Stimulated activated memory B cell treated with anti-CD40 and anti-IgM and Interleukin-4, amounts not matched to agents 10 μg/mL and 1 μg/mL and 100 μg/mL, for 72 hours (primary cell): ENCODE measurements at places on chromosomes 3 and 15.

- no peak for ATAC-seq
These were observed 270.8 kb upstream of the LRRFIP2 start for GRCh38 chr3:37445163-37445562.

DNA sequence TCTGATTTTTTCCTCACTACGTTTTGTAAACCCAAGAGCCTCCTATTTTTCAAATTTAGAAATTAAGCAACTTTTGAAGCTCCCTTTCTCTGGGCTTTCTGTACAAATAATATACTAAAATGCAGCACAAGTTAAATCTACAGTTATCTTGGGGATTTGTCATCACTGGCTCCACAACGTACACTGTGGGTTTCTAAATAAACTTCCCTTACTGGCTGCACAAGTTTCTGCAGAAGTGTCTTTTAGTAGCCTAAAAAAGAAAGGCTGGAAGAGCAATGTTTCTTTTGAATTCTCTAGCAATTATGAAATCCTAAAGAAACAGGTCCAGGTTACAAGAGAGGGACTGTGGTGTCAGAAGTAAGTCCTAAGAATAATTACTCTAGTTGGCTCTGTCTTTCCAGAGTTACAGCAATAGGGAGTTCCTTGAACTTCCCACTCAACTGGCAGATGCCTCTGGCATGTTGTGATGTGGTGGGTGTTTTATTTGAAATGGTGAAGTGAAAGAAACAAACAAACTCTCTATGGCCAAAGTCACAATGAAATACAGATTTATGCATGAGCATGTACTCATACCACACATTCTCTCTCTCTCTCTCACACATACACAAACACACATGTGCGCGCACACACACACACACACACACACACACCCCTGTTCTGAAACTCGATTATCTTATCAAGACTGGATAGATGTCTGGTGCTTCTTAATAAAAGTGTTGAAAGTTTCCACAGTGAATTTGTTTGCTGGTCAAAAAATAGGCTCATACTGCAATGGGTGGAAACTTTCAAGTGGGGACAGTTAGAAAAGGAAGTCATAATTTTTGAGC lies 198.2 kb downstream of the SSR3 start:
- ATAC-seq, result no peak

DNA sequence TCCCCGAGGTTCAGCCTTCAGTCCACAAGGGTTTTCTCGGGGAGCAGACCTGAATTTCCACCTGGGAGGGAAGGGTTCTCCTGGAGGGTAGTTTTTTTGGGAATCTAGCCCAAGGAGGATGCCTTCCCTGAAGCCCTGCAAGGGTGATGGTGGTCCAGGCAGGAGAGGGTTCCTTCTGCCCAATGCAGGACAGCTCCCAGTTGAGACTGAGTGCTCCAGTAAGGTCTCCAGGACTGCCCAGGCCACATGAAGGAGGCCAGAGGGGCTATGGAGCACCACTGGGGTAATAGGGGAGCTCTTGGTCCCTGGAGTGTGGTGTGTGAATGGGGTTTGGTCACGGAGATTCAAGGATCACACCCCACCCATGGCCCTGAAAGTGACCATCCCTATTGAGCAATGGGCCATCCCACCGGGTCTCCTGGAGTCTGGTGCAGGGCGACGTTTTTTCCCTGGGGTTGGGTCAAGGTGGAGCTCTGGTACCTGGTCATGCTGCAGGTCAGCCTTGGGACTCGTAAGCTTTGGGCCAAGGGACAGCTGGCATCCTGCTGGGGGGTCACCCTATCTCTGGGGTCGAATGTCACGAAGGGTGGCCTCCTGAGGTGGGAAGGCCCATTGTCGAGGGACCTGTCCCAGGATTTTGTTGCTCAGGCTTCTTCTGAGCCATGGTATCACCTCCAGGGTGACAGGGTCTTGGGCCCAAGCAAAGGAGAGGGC lies 196.5 kb downstream of the UBE3A start:
- ATAC-seq, result no peak

DNA sequence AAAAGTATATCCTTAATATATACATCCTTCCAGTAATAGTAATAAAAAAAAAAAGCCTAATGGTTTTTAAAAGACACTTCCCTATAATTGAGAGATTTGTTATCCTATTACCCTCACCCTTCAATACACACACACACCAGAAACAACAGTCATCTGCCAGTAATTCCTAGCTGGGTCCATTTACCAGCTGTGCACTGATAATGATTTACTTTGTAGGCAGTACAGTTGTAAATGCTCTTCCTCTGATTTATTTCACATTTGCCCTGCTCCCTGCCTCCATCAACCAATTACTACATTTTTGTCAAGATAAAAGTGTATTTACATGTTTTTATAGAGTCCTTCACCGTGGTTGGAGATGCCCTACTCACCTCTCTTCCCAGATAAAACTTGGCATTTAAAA lies 12.4 kb downstream of the TPM1 start:
- ATAC-seq, result no peak

- no peak for ATAC-seq
These were observed 125.0 kb upstream of the PLXNA1 start for GRCh38 chr3:126857928-126858327.

DNA sequence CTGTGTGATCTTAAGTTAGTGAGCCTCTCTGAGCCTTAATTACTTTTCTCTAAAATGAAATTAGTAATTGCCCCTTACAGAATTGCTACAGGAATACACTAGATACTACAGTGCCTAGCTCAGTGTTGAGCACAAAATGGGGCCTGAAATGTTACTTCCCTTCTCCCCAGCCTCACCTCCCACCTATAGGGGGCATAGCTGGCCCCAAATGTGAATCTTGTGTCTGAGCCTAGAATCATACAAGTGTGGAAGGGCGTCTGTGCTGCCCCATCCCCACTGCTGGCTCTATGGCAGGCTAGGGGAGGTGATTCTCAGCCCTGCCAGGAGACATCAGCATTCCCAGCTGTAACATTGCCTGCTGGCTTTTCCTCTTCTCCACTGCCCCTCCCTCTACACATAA lies 42.7 kb downstream of the IFT122 start:
- ATAC-seq, result no peak

- no peak for ATAC-seq
These were observed 267.9 kb downstream of the PDCD6IP start for GRCh38 chr3:34066328-34066727.

GRCh38 chr15:48541341-48542278 lies 103.9 kb downstream of the FBN1 start:
- no peak for ATAC-seq

DNA sequence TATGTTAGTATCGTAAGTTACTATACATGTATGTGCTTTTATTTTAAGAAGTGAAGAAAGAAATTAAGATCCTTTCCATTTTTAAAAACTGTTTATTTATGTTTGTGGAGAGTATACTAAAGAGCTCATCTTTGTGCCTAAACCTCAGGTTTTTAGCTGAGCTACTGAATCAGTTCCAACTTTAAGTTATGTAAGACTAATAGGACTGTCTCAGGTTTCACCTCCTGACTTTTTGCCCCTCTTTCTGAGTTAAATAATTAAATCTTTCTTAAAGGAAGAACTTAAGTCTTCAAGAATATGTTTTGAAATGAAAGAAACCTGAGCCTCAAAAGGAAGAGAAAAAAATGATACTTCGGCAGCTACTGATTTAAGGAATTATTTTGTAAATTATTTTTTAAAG lies 2.6 kb downstream of the SLMAP start:
- ATAC-seq, result no peak

DNA sequence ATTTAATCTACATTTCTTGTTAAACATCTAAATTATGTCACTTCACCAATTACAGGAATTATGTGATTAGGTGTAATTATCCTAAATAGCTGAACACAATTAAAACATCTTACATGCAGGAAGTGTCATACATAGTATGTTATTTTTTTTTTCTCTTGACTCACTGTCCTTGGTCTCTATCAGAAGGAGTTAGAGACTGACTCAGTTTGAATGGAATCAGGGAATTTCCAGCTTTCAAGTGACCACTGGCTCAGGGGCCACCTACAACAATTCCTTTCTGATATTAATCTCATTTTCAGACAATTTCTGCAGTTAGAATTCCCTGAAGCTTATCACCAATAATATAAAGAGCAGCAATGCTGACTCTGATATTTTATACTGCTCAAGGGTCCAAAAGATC lies 400.7 kb downstream of the ROBO1 start:
- ATAC-seq, result no peak

GRCh38 chr3:99434190-99434589 lies 204.2 kb upstream of the COL8A1 start:
- ATAC-seq, result no peak

- ATAC-seq, result no peak
These were observed 2.5 kb downstream of the SLC22A13 start for GRCh38 chr3:38268087-38268486.

- no peak for ATAC-seq
These were observed 97.2 kb upstream of the FLNB start for GRCh38 chr3:57910990-57911389.

GRCh38 chr3:194105292-194105691 lies 30.7 kb upstream of the HES1 start:
- no peak for ATAC-seq

DNA sequence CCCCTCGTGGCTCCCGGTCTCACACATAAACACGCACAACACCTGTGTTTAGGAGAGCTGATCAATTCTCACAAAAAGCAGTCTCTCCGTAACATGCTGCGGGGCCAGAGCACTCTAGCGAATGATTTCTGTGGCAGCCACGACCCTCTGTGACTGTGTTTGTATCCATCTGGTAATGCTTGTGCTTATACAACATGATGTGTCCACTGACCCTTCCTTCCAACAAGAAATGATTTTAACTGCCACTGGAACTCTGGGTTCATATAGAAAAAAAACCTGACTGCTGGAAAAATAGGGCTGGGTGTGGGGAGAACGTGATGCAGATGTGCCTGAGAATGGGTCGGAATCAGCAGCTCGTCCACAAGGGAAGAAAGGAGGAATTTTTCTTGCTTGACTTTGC lies 410.2 kb downstream of the GAP43 start:
- ATAC-seq, result no peak

GRCh38 chr15:39227001-39227400 lies 353.9 kb upstream of the THBS1 start:
- ATAC-seq, result no peak

GRCh38 chr3:189517981-189518380 lies 113.2 kb upstream of the TP63 start:
- ATAC-seq, result no peak

GRCh38 chr15:35717721-35718120 lies 171.8 kb upstream of the DPH6 start:
- ATAC-seq, result no peak

- ATAC-seq, result no peak
These were observed 74.6 kb upstream of the PSMD6 start for GRCh38 chr3:64097920-64098319.

- no peak for ATAC-seq
These were observed 401.5 kb downstream of the ZBTB20 start for GRCh38 chr3:114745322-114746240.

- ATAC-seq, result no peak
These were observed 171.6 kb upstream of the MITF start for GRCh38 chr3:69567710-69568052.

DNA sequence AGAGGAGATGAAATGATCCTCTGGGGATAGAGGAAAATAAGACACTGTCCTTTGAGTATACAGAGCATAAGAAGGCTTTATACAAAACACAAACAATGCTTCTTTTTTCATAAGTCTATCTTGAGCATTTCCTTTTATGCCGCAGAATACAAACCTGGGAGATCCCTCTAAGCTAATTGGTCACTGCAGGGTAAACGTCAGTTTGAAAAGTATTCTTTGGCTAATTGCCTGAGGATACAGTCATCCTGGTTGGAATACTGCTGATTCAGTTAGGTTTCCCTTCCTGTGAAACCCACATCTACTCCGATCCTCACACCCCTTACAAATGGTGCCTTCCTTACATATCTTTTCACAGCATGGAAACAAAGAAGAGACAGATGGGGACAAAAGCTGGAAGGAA lies 10.6 kb downstream of the WNT5A start:
- no peak for ATAC-seq

DNA sequence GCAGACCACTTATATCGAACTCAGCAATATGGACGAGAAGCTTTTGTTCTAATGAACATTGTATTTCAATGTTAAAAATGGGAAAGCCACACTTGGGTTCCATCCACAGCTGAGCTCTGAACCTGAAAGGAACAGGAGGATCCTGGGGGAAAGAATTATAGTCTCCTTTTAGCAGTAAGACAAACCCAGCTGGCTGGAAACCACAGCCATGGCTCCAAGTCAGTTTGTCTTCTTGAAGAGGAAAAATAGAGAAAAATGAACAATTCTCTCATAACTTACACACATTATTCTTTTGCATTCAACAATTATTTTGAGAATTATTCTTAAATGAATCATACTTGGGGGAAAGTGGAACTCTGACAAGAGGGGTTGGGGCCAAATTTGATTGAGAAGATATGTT lies 149.2 kb upstream of the VEPH1 start:
- no peak for ATAC-seq

- no peak for ATAC-seq
These were observed 23.7 kb upstream of the GPD1L start for GRCh38 chr3:32082721-32083120.

DNA sequence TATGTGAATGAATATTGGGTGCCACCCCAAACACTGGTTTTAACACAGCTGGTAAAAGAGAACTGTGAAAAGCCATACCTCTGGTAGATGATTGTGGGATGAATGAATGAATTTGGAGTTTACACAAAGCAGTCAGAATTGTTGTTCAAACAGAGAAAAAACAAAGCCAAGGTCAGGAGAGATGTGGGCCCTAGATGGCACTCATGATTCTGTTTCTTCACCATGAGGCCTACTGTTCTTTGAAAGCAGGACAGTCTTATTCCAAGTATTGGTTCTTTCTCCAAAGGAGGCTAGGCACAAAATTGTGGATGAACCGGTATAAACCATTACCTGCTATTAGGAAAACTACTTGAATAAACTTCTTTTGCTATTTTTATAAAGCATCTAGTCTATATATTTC lies 97.6 kb downstream of the SAMMSON start:
- no peak for ATAC-seq

GRCh38 chr15:36254426-36254825 lies 325.0 kb upstream of the CDIN1 start:
- no peak for ATAC-seq

DNA sequence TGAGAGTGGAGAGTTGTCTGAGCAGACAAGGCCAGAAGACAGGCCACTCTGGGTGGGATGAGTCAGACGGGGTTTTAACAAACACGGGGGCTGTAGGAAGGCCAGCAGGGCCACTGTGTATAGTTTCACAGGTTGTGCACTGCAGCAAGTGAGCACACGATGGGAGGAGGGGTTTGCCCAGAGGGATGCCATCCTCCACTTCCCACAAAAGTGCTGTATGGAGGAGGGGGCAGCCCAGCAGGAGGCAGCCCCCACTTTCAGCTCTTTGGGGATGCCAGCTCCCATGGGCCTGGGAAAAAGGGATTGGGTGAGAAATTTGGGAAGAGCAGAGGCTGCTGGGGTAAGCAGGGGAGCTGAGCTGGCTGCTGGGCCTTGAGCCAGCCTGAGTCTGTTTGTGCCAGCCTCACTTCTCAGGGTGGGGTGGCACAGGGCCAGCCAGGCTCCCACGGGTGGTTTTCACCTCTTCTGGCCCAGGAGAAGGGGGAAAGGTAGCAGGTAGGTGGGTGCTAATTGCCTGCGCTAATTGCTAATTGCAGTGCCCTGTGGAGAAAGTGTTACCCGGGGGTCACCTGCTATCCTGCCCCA lies 6.7 kb downstream of the ZBTB47 start:
- no peak for ATAC-seq
